ENCODE measurements at places on chromosomes 4 and X. TPM values are rescaled to one million over a fixed set of nuclear protein-coding genes. Genes with fewer than 3 reads are reported as not detected.

ARAP2 gene
- 3.3 TPM for polyA plus RNA-seq

CLDN22 gene
- polyA plus RNA-seq: not detected

TIGD4 gene
- polyA plus RNA-seq: 0.23 TPM

SLC9B2 gene
- 11.0 TPM for polyA plus RNA-seq

MEPE gene
- not detected for polyA plus RNA-seq

ARHGEF38 gene
- not detected for polyA plus RNA-seq

MAGEC1 gene
- polyA plus RNA-seq: 0.05 TPM

CASP3 gene
- polyA plus RNA-seq: 13.6 TPM

FGFR3 gene
- 0.53 TPM for polyA plus RNA-seq

APLN gene
- 3.6 TPM for polyA plus RNA-seq

MAGEB17 gene
- polyA plus RNA-seq: not detected

CYBB gene
- 3.5 TPM for polyA plus RNA-seq
